ENCODE measurements at places on chromosomes 5 and 9.

- DNase-seq, result no peak
These were observed 64.0 kb upstream of the UBTD2 start for GRCh38 chr5:172347496-172348052.

GRCh38 chr5:131230406-131230805 lies 33.4 kb upstream of the CDC42SE2 start:
- DNase-seq, result no peak

DNA sequence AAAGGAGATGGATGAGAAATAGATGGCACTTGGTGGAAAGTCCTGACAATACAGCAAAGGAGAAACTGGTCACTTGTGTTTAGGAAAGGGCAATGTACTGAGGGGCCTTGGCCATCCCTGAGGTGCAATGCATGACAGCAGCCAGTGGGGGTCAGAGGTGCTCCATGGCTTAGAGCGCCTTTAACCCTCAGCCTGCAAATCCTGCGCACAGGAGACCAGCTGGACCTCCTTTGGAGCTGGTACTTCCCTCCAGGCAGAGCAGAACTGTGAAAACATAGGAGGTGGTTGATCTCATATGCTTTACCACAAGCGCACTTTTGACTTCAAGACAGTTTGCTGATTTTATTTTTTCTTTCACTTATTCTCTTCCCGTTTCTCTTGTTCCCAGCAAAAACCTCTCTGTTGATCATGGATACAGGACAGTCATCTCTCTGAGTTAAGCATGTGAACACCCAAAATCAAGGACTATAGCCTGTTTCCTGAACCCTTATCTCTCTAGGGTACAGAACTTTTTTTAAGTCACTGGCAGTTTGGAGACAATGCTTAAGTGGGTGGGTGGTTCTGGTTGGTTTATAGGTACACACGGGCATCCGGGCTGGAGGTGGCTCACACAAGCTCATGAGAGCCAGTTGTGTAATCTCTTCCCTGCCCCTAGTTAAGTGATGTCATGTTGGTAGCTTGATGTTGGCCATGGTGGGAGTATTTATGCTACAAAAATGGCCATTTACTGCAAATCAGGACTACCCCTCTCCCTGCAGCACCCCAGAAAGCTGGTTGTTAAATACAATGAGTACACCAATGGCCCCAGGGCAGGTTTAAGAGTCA lies 37.6 kb upstream of the ANKRD55 start:
- peak; percentile 83 for DNase-seq

- no peak for DNase-seq
These were observed 90.5 kb upstream of the DNAH5 start for GRCh38 chr5:14034963-14035362.

GRCh38 chr9:20508242-20508641 lies 114.1 kb downstream of the MLLT3 start:
- DNase-seq, result no peak

Measured in CD4-positive, alpha-beta T cell treated with Interleukin-17A for 4 hours (primary cell).